ENCODE measurements at places on chromosomes 5 and 9.

GRCh38 chr9:31587146-31587545 is 797.3 kb upstream of the ACO1 start:
- DNase-seq: no peak

- no peak for DNase-seq
Measured at GRCh38 chr9:70832492-70832891, 288.9 kb downstream of the TRPM3 start.

- DNase-seq: no peak
Measured at GRCh38 chr5:60701321-60701968, 1.5 kb upstream of the DEPDC1B start.

GRCh38 chr5:72377910-72378638 is 57.9 kb downstream of the PTCD2 start:
- DNase-seq: no peak

- no peak for DNase-seq
Measured at GRCh38 chr9:34638138-34638445, 505 bp upstream of the SIGMAR1 start.

- no peak for DNase-seq
Measured at GRCh38 chr9:107100591-107100990, 182.5 kb upstream of the RAD23B start.

DNA sequence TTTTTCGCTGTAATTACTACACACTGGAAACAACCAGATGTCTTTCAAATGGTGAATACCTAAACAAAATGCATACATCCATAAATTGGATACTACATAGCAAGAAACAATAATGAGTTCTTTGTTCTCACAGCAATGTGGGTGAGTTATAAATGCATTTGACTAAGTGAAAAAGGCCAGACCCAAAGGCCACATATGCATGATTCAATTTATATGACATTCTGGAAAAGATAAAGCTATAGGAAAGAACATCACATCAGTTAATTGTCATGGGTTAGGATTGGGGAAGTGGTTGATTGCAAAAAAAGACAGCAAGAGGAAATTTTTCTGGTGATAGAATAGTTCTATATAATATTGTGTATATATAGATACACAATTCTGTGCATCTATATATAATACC is 198.9 kb downstream of the CYLC2 start:
- DNase-seq: no peak

- no peak for DNase-seq
Measured at GRCh38 chr5:147560718-147561331, 51.0 kb upstream of the DPYSL3 start.

DNA sequence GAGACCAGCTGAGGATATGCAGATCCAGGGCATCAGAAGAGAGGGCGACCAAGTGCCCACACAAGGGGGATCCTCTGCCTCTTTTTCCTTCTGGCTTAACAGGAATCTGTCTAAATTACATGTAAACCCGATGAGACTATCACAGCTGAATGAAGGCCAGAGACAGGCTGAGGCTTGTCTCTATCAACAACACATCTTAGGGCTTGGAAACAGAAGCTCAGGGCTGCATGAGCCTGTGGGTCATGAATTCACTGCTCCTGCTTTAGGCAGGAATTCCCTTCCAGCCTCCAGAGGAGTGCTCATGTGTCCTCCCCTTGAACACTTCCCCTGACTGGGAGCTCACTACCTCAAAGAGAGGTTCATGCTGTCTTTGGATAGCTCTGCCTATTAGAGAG is 106.1 kb upstream of the PHYKPL start:
- DNase-seq: no peak

GRCh38 chr5:66307647-66308241 is 163.6 kb downstream of the SREK1 start:
- no peak for DNase-seq

GRCh38 chr5:144206141-144206540 is 35.5 kb downstream of the KCTD16 start:
- DNase-seq: no peak

GRCh38 chr9:98533132-98533531 is 175.6 kb downstream of the GABBR2 start:
- DNase-seq: no peak

- DNase-seq: no peak
Measured at GRCh38 chr9:89873801-89874200, 269.0 kb downstream of the GADD45G start.

DNA sequence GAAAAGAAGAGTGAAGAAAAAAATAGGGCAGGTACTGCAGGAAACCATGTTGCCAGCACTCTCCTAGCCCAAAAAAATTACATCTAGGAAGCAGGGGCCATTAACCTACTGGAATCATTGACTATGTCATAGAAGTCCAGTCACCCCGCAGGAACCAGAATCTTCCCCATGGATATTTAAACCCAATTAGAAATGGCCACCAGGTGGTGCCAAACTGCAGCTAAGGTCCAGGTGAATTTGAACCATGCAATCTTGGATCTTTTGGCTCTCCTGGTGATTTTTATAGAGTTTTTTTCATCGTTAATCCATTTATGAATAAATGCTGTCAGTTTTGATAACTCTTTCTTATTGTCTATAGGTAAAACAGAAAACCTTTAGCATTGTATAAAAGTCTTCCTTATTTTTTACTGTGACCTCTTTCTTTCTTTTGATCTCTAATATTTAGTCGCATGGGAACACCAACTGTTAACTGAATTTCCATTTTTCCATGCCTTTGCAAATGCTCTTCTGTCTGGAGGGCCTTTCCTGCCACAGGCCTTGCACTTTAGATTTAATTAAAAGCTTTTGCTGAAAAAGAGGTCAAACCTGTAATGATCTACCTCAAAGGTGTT is 147.5 kb upstream of the FGF10 start:
- DNase-seq: no peak

GRCh38 chr9:109421026-109421970 is 76.8 kb downstream of the PTPN3 start:
- no peak for DNase-seq

DNA sequence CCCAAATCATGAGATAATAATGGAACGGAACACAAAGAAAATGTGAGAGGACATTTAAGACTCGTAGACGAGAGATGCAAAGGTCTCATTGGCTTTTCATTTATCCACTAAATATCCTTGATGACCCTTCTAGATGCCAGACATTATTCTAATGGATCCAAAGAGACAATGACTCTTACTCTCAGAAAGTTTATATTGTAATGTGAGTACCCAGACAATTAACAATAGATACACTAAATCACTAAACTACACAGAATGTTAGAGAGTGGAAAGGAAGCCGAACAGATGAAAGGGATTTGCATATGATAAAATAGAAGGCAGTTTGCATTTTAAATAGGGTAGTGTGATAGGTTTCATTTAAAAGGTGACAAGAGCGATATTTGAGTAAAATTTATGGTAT is 973.3 kb downstream of the TAF11L14 start:
- DNase-seq: no peak

- DNase-seq: no peak
Measured at GRCh38 chr5:144108131-144108530, 62.3 kb downstream of the YIPF5 start.

GRCh38 chr9:14992081-14992480 is 81.9 kb upstream of the FREM1 start:
- DNase-seq: no peak

DNA sequence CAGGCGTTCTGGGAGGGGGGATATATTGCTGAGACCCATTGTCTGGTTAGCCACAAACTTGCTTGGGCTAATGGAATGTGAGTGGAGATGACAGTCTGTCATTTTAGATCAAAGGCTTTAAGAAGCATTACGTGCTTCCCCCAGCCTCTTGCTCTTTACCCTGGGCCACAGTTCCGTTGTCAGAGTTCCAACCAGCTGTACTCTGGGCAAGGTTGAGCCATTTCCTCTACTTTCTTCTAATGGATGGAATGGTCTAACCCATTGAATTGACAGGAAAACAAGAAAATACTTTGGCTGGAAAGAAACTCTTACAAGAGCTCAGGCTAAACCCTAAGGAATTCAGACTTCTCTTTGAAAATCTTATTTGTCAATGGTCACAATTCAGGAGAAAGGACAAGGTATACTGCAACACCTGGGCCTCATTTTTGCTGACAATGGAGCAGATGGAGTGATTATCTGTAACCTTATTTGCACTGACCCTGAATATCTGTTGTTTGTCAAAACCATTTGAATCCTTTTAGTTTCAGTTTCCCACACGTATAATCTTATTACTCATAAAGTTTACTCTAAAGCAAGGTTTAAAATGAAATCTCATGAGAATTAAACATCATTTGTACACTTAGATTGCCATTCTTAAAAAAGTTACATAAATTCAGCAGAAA is 231.4 kb downstream of the PDE4D start:
- no peak for DNase-seq

GRCh38 chr5:15254607-15255006 is 245.4 kb upstream of the FBXL7 start:
- DNase-seq: no peak

GRCh38 chr9:13597427-13597826 is 317.9 kb upstream of the MPDZ start:
- DNase-seq: no peak

GRCh38 chr9:1171546-1171945 is 121.4 kb downstream of the DMRT2 start:
- DNase-seq: no peak

- no peak for DNase-seq
Measured at GRCh38 chr5:79581535-79581934, 30.7 kb upstream of the TENT2 start.

GRCh38 chr9:14741369-14741768 is 18.8 kb upstream of the CER1 start:
- DNase-seq: no peak

Measured in Right ventricle myocardium inferior (tissue), 1 donor.